Right cardiac atrium (tissue), 5 donors: ENCODE measurements at places on chromosomes 6 and 20.

GRCh38 chr6:119273272-119274196 is 76.0 kb downstream of the MAN1A1 start:
- no peak for DNase-seq

DNA sequence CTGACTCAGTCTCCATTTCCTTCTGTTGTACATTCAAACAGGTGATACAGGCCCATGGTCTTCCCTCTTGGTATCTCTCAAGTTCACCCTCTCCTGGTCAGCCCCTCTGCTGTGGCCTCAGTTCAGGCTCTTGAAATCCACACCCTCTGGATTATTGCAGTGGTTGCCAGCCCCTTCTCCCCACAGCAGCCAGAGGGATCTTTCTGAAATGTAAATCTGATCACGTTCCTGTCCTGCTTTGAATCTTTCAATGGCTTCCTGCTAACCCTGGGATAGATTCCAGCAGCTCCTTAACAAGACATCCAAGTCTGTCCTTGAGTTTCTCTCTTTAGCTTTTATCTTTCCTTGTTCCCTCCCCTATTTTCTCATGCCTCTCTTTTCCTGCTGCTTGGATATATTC is 22.2 kb downstream of the CHMP4B start:
- DNase-seq, result no peak

DNA sequence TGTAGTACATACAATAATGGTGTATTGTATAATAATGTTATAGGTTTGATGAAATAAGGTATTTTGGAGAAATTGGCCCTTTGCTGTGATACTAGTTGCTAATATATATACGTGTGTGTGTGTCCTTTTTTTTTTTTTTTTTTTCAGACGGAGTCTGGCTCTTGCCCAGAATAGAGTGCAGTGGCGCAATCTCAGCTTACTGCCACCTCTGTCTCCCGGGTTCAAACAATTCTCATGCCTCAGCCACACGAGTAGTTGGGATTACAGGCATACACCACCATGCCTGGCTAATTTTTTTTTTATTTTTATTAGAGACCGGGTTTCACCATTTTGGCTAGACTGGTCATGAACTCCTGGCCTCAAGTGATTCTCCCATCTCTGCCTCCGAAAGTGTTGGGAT is 23.3 kb downstream of the SENP6 start:
- DNase-seq, result no peak

DNA sequence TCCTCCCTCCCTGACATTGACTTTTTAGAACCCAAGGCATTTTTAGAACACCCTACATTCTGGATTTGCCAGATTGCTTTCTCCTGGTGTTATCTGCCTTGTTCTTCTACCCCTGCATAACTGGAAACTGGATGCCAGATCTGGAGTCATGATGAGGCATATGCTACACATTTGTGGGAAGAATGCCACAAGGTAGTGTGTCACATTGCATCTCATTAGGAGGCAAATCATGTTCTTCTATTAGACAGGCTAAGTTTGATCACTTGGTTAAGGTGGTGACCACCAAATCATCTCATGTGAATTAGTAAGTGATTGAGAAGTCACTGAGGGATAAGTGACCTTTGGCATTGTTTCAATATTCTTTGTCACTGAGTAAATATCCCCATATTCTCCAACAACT is 12.9 kb upstream of the NKX2-2 start:
- DNase-seq, result no peak

- DNase-seq, result peak; percentile 27
These were observed 208.1 kb downstream of the UST start for GRCh38 chr6:148954934-148955333.

GRCh38 chr6:90464507-90464906 is 122.4 kb downstream of the MAP3K7 start:
- no peak for DNase-seq

GRCh38 chr20:1802385-1803060 is 92.7 kb upstream of the SIRPA start:
- peak; percentile 89 for DNase-seq

GRCh38 chr6:133985970-133986369 is 32.9 kb downstream of the TBPL1 start:
- no peak for DNase-seq

- DNase-seq, result no peak
These were observed 417 bp downstream of the VAPB start for GRCh38 chr20:58389324-58389967.

GRCh38 chr6:128963561-128963960 is 80.6 kb downstream of the LAMA2 start:
- no peak for DNase-seq

GRCh38 chr6:11413728-11414127 is 123.8 kb upstream of the TMEM170B start:
- no peak for DNase-seq

GRCh38 chr6:125415913-125416312 is 114.1 kb upstream of the HDDC2 start:
- DNase-seq, result no peak

DNA sequence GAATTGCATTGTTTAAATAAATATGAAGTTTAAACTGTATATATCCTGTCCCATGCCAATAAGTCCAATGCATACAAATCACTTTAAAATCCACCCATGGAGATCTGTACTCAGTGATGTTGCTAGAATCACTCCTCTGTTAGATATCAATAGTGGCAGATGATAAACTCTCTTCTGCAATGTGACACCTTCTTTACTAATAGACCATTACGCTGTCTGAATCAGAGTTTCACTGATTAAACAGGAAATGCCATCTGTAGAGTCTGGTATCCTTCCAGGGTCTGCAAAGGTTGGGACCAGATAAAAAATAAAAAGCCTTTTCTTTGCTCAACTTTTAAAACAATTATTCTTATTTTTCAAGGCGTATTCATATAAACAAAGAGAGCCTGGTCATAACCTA is 134.5 kb downstream of the EDN3 start:
- DNase-seq, result no peak

- peak; percentile 18 for DNase-seq
These were observed 50.1 kb downstream of the GRM4 start for GRCh38 chr6:34095741-34096140.
